Stimulated activated CD4-positive, alpha-beta T cell treated with anti-CD3 and anti-CD28 coated beads, Interleukin-15, amount 100 ng/mL, for 48 hours (primary cell): ENCODE measurements at places on chromosomes 11 and 22.

DNA sequence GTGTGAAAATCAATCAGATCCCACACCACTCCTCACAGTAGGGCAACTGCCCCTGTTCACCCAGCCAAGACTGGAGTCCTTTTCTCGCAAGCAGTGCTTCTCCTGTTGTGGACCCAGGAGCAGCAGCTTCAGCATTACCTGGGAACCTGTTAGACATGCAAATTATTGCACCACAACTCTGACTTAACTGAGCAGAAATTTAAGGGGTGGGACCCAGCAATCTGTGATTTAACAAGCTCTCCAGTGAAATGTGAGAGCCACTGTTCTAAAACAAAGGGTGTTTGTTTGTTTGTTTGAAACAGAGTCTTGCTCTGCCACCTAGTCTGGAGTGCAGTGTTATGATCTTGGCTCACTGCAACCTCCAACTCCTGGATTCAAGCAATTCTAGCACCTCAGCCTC, 591.4 kb downstream of the SOX6 start:
- no peak for DNase-seq

DNA sequence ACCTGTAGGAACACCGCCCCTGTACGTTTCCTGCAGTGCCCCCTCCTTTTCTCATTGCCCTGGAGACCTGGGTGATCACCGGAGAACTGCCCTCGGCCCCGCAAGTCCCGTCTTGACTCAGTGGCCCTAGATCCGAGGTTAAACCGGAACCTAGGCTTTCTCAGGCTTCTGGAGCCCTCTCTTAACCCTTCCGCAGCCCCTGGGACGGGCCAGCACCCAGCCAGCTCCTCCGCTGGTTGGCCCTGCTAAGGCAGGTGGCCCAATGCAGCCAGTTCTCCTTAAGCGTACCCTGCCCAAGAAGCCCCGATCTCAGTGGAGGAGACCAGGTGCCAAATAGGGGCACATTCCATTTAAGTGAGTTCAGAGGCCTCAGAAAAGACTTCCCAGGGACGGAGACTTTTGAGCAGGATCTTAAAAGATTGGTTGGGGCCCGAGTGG, 776 bp downstream of the NLRX1 start:
- DNase-seq, result peak; percentile 17

- DNase-seq, result no peak
Measured at GRCh38 chr22:22318723-22319465, 74.3 kb downstream of the VPREB1 start.

GRCh38 chr11:101915791-101916291, 481 bp downstream of the ANGPTL5 start:
- no peak for DNase-seq

DNA sequence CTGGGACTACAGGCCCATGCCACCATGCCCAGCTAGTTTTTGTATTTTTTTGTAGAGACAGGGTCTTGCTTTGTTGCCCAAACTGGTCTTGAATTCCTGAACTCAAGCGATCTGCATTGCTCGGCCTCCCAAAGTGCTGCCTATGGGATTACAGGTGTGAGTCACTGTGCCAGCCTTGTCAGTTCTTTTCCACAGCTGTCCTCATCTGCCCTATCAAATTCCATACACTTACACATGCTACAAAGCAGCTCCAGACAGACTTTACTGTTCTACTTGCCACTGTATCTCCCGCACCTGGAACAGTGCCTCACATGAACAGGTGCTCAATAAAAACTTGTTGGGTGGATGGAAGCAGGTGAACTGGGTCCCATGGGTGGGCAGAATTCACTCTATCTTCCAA, 8.2 kb downstream of the STX5 start:
- DNase-seq, result no peak

DNA sequence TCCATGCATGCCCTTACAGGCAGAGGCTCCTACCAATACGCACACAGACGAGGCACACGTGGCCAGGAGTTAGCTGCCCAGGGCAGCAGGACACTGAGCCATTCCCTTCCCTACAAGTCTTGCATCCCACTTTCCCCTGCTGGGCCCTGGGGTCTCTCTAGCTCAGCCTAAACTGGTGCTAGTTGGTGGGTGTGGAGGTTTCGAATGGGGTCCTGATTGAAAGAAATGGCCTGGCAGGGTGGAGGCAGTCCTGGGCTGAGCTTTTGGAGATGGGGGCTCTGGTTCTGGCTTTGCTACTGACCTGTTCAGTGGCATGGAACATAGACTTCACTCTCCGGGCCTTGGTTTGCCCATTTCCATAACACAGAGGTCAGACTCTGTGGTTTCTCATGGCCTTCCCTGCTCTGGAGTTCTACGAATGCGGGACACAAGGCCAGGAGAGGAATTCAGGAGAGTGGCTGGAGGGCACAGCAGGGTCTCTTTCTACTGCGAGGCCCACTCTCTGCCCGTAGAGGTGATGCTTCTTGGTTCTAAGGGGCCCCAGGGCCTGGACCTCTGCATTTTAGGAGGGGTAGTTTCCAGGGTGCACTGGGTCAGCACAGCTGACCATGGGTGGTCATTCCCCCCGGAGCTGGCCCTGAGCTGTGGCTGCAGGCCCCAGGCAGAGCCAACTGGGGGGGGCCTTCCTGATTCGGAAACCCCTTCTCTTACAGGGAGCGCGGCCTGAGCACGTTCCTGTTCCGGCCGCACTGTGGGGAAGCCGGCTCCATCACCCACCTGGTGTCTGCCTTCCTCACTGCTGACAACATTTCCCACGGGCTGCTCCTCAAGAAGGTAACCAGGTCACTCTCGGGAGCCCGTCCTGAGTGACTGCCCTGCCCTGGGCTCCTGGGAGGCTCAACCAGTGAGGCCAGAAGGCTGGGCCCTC, 40.0 kb downstream of the RNF141 start:
- no peak for DNase-seq

DNA sequence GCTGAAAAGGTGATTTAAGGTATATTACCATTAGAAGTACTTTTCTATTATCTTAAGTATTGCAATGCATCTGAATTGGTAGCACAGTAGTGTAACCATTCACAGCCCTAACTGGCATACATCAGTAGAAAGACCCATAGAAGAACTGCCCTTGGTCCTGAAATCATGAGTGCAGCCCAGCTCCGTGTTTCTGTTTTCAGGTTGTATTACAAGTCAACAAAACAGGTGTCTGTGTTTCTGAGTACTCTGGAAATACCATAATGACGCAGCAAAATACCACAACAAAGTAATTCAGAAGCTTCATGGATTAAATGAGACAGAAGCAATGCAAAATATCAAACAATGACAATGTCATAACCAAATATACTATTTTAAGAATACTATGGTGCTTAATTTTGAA, 226.3 kb downstream of the OPCML start:
- no peak for DNase-seq

GRCh38 chr11:67105964-67106363, 13.1 kb upstream of the KDM2A start:
- DNase-seq, result no peak

DNA sequence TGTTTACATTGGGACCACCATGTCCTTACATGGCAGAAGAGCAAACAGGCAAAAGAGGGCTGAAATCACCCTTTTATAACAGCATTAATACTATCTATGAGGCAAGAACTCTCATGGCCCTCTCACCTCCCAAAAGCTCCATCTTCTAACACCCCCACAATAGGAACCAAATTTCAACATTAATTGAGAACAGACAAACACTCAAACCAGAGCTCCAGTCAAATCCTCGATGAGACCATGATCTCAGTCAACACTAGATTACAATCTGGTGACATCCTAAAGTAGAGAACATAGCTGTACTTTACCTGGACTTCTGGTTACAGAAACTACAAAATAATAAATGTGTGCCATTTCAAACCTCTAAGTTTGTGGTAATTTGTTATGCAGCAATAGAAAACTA, 25.1 kb downstream of the OR2AG2 start:
- DNase-seq, result no peak

GRCh38 chr11:5596607-5597201, at the start of gene TRIM6:
Gene TRIM6 (plus strand): TSS chr11:5596637. CDS start chr11:5596898, 261 bp downstream.
- no peak for DNase-seq

GRCh38 chr22:43262990-43263644, 76.2 kb upstream of the TTLL12 start:
- no peak for DNase-seq

DNA sequence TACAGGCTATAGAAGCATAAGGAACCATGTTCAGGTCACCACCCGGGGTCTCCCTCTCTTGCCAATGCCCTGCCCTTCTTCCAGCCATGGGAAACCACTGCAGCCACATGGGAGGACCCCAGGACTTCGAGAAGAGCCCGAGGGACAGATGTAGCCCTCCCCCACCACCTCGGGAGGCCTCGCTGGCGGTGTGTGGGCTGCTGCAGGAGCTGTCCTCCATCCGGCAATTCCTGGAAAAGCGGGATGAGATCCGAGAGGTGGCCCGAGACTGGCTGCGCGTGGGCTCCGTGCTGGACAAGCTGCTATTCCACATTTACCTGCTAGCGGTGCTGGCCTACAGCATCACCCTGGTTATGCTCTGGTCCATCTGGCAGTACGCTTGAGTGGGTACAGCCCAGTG, 14.5 kb downstream of the HTR3A start:
- no peak for DNase-seq

- no peak for DNase-seq
Measured at GRCh38 chr11:77506857-77507256, 33.0 kb upstream of the PAK1 start.

DNA sequence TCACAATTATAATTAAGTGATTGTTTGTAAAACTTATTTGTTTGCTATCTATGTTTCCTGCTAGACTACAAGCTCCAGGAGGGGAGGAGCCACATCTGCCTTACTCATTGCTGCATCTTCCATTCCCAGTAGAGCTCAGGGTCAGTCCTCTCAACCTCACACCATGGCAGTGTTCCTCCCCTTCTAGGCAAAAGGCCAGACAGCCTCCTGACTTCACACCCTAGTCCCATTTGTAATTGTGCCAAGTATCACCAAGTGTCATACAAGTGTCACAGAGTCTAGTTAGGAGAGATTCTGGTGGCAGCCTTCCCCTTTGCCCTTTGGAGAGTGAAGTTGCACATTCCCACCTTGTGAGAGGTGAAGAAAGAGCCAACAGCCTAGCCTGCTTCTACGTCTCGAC, 490.4 kb downstream of the INSC start:
- no peak for DNase-seq

- no peak for DNase-seq
Measured at GRCh38 chr11:102933627-102934026, 21.9 kb downstream of the MMP13 start.

- no peak for DNase-seq
Measured at GRCh38 chr22:27318516-27318915, 483.0 kb downstream of the MN1 start.

GRCh38 chr11:66914505-66914904, 43.7 kb downstream of the PC start:
- no peak for DNase-seq

GRCh38 chr11:17013548-17014320, 480 bp downstream of the PLEKHA7 start:
- DNase-seq, result no peak

- no peak for DNase-seq
Measured at GRCh38 chr11:33867996-33868646, 23.8 kb downstream of the LMO2 start.

DNA sequence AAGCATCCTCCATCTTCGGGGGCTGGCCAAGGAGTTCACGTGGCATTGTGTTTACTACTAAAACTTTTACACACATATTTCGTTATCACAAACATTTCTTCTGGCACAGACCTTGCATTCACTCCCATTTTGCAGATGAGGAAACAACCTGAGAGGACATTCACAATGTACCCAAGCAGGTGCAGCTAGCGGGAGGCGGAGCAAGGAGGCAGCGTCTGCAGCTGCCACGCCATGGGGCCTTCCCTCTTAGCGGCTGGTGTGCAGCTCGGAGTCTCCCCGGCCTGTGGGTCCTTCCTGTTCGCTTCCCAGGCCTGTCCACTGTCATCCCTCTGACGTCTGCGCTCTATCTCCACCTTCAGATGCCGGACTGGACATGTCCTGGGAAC, 807.8 kb downstream of the TBC1D22A start:
- no peak for DNase-seq

DNA sequence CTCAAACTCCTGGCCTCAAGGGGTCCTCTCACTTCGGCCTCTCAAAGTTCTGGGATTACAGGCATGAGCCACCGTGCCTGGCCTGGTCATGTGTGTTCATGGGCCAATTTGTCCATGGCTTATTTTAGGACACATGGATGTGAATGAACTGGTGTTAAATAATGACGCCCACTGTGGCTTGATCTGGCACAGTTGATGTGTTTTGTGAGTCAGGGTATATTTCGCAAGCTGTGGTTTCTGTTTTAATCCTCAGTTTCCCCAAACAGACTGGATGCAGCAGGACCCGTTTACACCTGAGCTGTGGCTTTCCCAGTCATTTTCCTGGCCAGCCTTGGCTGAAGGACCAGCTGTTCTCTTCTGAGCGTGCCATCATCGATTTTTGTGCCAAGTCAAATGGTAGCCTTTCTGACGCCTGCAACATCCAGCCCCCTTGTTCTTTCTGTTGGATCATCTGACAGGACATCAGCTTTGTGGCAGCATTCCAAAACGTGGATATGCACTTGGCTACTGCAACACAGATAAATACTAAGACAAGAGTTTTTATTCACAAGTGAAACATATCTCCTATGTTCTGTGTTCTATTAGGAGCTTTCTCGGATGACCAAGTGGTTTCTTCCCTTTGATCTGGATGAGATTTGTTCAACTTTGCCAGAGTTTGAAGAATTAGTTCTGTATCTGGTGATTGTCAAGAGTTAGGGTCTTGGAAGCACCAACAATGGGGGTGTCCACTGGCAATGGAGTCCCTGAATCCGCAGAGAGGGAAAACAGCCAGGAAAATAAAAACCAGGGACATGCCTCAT, 40.0 kb upstream of the SEPTIN5 start:
- no peak for DNase-seq

DNA sequence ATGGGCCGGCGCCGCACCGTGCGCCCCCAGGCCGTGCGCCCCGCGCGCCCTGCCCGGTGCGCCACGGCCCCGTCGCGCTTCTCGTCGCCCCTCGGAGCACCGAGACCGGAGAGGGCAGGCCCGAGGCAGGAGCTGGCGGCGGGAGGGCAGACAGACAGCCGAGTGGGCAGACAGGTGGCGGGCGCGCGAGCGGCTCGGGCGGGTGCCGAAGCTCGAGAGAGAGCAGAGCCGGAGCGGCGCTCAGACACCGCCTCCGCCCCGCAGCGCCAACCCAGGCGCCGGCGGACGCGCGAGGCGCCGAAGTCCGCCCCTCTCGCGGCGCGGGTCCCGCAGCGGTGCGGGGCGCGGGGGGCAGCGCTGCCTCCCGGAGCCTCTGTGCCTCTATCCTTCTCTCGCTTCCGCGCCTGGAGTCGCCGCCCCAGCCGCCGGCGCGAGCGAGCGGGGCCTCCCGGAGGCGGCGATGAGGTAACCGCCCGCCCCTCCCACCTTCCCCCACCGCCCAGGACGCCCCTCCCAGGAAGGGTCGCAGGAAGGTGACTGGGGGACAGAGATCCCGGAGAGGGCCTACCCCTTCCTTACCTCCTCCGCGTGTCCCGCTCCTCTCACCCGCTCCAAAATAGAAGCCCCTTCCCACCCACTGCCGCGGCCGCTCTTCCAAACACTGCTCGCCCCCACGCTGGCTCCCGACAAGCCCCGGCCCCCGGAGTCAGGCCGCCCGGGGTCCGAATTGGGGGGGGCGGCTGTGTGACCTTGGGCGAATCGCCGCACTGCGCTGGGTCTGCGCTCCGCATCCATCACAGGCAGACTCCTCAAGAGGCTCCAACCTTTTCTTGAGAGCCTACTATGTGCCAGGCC, at the start of gene RASL10A:
TSS of gene RASL10A (minus strand) at position 412 of the 855 bp plus-strand sequence. CDS start 451 bp downstream, outside the sequence.
- DNase-seq, result no peak
